Activated naive CD4-positive, alpha-beta T cell treated with Interleukin-2 at 50 U/mL for 16 hours (primary cell): ENCODE measurements at places on chromosomes 4 and X.

DNA sequence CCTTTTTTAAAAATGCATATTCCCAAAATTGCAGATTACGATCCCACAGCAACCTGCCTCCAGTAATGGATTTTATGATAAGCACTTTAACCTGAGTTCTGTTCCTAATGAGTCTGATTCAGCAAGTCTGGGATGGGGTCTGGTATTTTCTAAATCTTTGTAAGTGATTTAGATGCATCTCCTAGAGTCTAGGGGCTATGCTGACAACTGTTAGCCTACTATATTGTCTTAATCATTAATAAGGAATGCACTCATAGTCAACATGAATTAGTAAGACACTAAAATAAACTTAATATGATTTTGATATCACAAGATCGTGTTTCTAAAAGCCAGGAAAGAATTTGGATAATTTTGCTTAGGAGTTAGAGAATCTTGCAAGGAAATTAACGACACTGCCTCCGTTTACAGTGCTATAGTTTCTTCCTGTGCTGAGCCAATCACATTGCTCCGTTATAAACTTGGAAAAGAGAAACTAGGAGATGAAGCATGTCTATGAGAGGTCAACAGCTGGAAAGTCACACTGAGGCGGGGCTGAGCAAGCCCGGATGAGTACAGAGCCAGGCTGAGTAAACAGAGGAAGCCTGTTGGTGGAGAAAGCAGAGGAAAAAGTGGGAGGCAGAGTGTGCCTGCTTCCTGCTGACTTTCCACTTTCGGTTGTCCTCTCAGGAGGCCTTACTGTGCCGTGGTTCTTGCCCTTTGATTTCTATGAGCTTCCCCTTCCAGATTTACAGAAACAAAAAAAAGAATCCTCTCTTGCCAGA is 5.4 kb downstream of the SCARB2 start:
- DNase-seq: no peak

GRCh38 chr4:78684325-78685079 is 91.6 kb upstream of the BMP2K start:
- no peak for DNase-seq

DNA sequence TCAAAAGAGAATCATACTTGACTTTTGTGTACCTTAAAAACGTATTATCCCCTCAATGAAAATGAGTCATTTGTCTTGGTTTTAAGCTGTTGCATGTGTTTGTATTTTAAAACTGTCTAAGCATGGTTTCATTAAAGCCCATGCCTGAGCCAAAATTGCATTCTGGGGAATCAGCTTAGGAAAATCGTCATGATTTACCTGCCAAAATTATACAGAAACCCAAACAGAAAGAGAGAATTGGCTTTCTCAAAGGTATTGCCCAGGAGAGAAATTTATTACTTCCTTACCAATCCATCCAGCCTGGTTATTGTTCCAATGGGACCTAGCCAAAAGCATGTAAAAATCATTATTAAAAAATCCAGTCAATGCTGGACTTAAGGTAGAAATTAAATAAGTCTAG is 37.6 kb downstream of the GPR174 start:
- no peak for DNase-seq

DNA sequence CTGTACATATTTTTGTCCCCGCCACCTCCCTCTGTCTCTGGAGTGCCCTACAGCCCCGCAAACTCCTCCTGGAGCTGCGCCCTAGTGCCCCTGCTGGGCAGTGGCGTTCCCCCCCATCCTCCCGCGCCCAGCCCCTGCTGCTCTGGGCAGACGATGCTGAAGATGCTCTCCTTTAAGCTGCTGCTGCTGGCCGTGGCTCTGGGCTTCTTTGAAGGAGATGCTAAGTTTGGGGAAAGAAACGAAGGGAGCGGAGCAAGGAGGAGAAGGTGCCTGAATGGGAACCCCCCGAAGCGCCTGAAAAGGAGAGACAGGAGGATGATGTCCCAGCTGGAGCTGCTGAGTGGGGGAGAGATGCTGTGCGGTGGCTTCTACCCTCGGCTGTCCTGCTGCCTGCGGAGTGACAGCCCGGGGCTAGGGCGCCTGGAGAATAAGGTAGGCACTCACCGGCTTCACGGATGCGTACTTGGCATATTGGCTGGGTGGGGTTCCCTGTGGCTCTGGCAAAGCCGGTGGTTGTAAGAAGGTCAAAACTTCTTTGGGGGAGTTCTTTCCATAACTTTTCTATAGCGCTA is 653 bp downstream of the HHIP start:
- DNase-seq: no peak

GRCh38 chr4:22323691-22324090 is 192.2 kb downstream of the ADGRA3 start:
- no peak for DNase-seq

GRCh38 chr4:22477813-22478182 is 38.1 kb downstream of the ADGRA3 start:
- no peak for DNase-seq

DNA sequence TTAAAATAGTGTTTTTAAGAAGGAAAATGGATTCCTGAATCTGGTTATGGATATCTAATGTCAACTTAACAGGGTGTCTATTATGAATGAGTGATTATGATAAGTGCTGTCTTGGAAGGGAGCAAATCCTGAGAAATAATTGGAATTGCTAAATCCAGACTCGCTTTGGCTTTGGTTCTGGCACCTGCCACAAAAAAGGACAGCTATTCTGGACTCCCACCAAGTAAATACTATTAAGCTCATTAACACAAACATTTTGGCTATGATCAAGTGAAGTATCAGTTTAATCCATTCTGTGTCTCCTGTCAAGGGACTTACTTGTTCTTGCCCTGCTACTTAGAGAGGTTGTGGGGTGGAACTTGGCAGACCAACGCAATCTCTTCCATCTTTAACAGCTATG is 403.7 kb downstream of the CENPC start:
- no peak for DNase-seq

DNA sequence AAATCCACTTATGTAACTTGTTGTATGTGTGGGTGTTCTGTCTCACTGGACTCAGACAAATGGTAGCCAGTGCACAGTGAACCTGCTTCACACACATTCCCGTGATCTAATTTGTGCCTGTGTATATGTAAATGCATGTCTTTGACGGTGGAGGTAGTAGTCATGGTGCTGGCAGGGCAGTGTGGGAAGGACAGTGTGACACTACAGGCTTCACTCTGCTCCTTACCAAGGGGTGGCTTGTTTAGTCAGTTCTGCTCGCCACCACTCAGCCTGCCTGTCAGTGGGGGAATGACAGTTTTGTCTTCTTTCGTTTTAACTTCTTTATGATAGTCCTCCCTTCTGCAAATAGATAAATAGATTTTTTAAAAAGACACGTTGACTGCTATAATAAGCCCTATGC is 17.7 kb upstream of the PAQR3 start:
- DNase-seq: no peak

GRCh38 chr4:125131891-125132680 is 182.7 kb upstream of the FAT4 start:
- no peak for DNase-seq

- no peak for DNase-seq
Measured at GRCh38 chr4:34139346-34139745, 2105.0 kb downstream of the ARAP2 start.

GRCh38 chr4:2824329-2824835 is 19.3 kb upstream of the ADD1 start:
- no peak for DNase-seq

DNA sequence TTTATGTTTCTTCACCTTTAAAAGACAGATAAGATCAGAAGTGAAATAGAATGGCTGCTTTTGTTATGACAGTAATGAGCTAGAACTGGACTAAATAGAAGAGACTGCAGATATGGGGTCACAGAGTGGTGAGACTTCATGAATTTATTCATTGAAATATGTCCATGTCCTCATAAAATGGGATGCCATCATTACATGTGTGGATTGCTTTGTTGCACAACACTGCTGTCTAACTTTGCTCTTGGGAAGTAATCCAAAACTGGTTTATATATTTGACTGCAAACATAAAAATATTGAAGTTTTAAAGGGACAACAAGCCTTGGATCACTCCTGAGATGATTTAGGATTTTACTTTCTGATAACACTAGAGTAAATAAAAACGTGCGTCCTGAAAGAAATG is 209.2 kb upstream of the FAT4 start:
- DNase-seq: no peak

GRCh38 chr4:93918856-93919255 is 90.3 kb downstream of the ATOH1 start:
- DNase-seq: no peak

DNA sequence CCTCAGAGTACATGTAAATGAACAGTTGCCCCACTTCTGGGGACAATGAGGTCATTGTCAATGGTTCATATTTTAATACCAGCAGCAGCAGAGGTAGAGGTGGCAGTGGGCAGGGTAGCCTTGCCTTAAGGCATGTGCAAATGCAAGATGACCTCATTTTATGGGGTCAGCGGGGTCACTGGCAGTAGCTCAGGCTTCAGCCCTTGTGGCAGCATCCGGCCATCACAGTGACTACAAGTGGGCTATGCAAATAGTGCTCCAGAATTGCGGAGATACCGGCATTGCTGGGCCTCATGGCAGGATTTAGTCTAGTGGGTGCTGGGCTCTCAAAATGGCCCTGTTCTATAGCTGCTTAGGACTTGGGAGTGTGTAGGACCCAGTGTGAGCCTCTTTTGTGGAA is 144.7 kb downstream of the FAM47A start:
- no peak for DNase-seq

GRCh38 chrX:43333543-43333942 is 322.6 kb upstream of the MAOA start:
- DNase-seq: no peak

- no peak for DNase-seq
Measured at GRCh38 chr4:109931318-109931717, 18.6 kb downstream of the EGF start.

DNA sequence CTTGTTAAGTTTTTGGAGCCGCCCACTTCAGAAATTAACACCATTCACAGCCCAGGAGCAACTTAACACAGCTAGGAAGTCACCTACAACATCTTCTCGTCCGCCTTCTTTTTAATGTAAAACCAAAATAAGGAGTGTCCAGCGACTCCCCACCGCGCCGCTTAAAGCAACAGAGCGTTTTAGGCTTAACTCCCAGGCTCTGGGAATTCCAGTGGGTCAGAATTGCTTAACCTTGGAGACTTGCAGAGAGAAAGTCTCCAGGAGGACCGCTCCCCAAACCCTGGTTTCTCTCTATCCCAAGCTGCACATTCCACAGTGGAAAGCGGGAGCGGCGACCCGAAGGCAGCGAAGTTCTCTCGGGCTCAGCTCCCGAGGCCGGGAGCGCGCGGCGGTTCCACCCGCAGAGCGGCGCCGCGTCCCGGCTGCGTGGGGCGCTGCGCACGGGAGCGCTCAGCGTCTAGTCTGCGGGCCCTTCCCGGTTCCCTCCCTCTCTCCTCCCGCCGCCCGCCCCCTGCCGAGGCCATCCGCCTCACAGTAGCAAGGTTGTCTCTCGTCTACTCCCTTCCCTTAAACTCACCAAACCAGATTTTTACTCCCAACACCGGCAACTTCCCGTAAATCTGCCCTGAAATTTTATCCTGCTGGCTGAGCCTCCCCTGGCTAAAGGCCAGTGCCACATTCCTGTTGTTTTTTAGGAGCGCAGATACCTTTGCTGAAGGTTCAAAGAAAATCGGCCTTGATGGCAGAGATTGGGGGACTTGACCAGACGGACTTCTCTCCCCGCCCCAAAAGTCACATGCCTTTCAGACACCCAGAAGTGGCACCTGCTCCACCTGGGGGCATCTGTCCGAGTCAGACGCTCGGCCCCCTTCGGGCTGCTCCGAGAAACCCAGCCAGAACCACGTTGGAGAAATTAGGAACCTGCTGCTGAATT is at the start of gene RBM47:
Gene RBM47, minus strand, starts transcription at position 464 of the 934 bp plus-strand sequence. CDS start 190,971 bp downstream, outside the sequence.
- peak; percentile 5 for DNase-seq

- DNase-seq: no peak
Measured at GRCh38 chr4:41199788-41200187, 14.6 kb downstream of the APBB2 start.

DNA sequence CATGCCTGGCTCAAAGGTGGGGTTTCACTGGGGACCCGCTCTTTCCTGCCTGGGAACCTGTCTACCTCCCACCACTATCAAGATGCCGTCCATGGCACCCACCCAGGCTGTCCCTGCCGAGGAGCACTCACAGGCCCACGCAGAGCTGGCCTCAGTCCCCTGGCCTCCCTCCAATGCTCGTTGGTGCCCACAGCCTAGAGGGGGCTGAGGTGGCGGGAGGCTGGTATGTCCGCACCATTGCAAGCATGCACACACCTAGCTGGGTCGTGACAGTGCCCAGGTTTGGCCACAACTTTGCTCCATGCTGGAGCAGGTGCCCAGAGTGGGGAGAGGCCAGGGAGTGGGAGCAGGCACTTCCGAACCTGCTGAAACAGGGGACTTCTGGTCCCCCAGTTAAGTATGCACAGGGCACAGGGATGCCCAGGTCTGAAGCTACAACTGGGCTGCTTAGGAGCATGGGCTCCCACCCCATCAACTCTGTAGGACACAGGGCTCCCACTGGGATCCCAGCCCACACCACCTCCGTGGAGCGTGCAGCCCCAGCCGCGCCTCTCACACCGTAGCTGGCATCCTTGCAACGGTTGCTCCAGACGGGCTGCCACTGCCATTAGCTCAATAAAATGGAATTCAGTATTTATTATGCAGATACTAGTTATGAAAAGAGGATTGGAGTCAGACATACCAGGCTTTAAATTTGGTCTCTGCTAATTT is 1376.1 kb upstream of the TENM3 start:
- no peak for DNase-seq

- peak; percentile 45 for DNase-seq
Measured at GRCh38 chr4:47837094-47837907, 566 bp downstream of the CORIN start.

DNA sequence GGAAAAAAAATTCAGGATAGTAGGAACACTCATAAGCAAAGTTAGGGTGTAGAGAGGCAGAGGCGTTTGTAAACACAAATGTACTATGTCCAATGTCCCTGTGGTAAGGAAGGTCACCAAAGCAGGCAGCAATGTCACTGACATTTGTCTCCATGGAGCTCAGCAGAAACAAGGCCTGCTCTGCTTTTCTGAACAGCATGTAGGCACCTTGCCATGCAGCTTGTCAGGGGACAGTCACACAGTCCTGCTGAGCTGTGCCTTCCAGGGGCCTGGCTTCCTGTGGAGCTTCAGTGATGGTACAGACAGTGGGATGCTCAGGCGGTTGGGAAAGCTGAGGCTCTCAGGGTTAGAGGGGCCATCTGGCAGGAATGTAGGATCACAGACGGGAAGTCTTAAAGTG is 74.5 kb upstream of the HS3ST1 start:
- DNase-seq: no peak

GRCh38 chrX:130848763-130849162 is 54.2 kb downstream of the ENOX2 start:
- no peak for DNase-seq

DNA sequence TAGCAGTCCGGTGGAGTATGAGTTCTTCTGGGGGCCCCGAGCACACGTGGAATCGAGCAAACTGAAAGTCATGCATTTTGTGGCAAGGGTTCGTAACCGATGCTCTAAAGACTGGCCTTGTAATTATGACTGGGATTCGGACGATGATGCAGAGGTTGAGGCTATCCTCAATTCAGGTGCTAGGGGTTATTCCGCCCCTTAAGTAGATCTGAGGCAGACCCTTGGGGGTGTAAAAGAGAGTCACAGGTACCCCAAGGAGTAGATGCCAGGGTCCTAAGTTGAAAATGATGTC is 852 bp downstream of the MAGEH1 start:
- peak; percentile 3 for DNase-seq
